Hair follicular keratinocyte (primary cell): ENCODE measurements at places on chromosomes 3 and 15. TPM values are rescaled to one million over a fixed set of nuclear protein-coding genes. Genes with fewer than 3 reads are reported as not detected.

The SPINK8 gene
- total RNA-seq = not detected in 2 replicates

The NOX5 gene
- 0.30 and 1.0 TPM in 2 replicates for total RNA-seq

The FAM43A gene
- 0.72 and 1.4 TPM in 2 replicates for total RNA-seq

The AQR gene
- total RNA-seq = 16.4 and 20.1 TPM in 2 replicates

The GRAMD1C gene
- total RNA-seq = 2.6 and 7.8 TPM in 2 replicates

The HRH1 gene
- total RNA-seq = 7.3 and 9.4 TPM in 2 replicates

The POLG gene
- 75.7 and 86.0 TPM in 2 replicates for total RNA-seq

The CLSTN2 gene
- 0.53 TPM in 1 of 2 replicates, not detected in the other for total RNA-seq

The PLCH1 gene
- not detected in 2 replicates for total RNA-seq

The RAB27A gene
- total RNA-seq = 5.3 and 5.7 TPM in 2 replicates

The GOLGA8R gene
- 1.2 TPM in 1 of 2 replicates, not detected in the other for total RNA-seq

The SOX2 gene
- total RNA-seq = not detected in 2 replicates

The MTFMT gene
- 25.4 and 32.6 TPM in 2 replicates for total RNA-seq

The DUOXA2 gene
- not detected in 2 replicates for total RNA-seq

The ZNF502 gene
- 1.6 and 2.7 TPM in 2 replicates for total RNA-seq
